IMR-90 (cell line): ENCODE measurements at places on chromosomes 7 and 10. TPM values are rescaled to one million over a fixed set of nuclear protein-coding genes. Genes with fewer than 3 reads are reported as not detected.

GRCh38 chr7:7889791-7890568 is 78.6 kb upstream of the GLCCI1 start:
- peak; percentile 17 for DNase-seq
- no peak overlapping the region for H3K4me3 ChIP-seq
- H3K4me1 ChIP-seq, result no peaks in the 10 kb centered on the region

- H3K4me3 ChIP-seq, result peak overlapping the region; percentile 62
- H3K36me3 ChIP-seq, result no peaks in the 10 kb centered on the region
- H3K4me1 ChIP-seq, result peaks cover 13% of the 10 kb centered on the region
- no peak for DNase-seq
Observed at GRCh38 chr10:13892001-13892491, 305.3 kb downstream of the PRPF18 start.

Gene GIMAP5
- not detected in 2 replicates for total RNA-seq

DNA sequence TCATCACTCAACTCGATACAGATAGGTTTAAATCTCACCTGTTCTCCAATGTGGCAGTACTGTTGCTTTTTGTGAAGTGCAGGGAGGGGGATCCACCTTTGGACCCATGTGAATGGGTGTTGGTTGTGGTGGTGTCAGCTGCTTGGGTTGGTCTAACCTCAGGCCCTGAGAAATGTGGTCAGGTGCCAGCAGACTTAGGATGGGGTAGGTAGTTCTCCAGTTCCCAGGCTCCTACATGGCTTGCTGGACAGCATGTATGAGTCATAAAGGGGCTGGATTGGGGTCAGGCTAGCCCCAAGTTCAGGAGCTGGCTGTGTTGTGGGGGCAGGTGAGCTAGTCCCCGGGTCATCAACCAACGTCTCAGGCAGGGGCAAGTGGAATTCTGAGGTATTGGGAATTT is 472.6 kb upstream of the CNTNAP2 start:
- no peak overlapping the region for H3K27ac ChIP-seq
- H3K36me3 ChIP-seq, result no peaks in the 10 kb centered on the region
- no peaks in the 10 kb centered on the region for H3K4me1 ChIP-seq

Gene KMT2C
- total RNA-seq, result 23.3 and 24.4 TPM in 2 replicates

DNA sequence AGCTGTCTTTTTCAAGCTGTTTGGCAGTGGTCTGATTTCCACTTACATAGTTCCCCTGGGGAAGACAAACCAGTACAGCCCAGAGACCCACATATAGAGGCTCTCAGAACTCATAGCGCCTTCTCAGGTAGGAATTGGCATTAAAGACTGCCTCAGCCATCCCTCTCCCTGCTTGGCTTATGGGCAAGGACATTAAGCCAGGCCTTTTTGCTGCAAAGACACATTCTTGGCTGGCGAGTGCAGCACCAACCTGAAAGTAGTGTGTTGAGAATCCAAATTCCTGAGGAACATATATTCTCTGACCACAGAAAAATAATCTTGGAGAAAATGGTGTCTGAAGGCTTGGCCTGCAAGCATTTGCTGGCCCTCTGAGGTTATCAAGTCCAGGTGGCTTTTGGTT is 39.2 kb upstream of the HPS1 start:
- no peaks in the 10 kb centered on the region for H3K36me3 ChIP-seq
- peaks cover 4% of the 10 kb centered on the region for H3K4me1 ChIP-seq
- H3K4me3 ChIP-seq, result no peak overlapping the region
- no peak overlapping the region for H3K27ac ChIP-seq

Gene VSIR
- total RNA-seq, result 5.0 and 5.3 TPM in 2 replicates

Gene CHAT
- not detected in 2 replicates for total RNA-seq

Gene PAPOLB
- total RNA-seq, result under 0.01 TPM in 2 replicates

DNA sequence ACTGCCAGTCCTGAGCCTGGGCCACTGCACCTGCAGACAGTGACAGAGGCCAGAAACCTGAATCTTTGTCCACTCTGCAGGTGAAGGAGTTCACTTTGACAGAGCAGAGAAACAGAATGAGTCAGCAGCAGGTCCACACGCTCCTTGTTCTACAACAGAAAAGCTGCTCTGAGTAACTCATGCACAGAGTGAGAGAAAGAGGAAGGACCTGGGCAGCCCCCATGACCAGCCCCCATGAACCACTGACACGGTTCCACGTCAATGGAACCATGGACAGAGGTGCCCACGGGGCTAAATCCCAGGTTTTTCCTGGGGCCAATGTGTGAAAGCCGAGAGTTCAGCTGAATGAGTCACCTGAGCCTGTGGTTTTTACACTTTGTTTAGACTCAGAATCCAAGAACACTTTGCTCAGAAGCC is 40.8 kb upstream of the CTBP2 start:
- no peak overlapping the region for H3K27ac ChIP-seq
- peaks cover 26% of the 10 kb centered on the region for H3K27me3 ChIP-seq
- H3K4me1 ChIP-seq, result no peaks in the 10 kb centered on the region; the same call in 1 of the 2 replicates

DNA sequence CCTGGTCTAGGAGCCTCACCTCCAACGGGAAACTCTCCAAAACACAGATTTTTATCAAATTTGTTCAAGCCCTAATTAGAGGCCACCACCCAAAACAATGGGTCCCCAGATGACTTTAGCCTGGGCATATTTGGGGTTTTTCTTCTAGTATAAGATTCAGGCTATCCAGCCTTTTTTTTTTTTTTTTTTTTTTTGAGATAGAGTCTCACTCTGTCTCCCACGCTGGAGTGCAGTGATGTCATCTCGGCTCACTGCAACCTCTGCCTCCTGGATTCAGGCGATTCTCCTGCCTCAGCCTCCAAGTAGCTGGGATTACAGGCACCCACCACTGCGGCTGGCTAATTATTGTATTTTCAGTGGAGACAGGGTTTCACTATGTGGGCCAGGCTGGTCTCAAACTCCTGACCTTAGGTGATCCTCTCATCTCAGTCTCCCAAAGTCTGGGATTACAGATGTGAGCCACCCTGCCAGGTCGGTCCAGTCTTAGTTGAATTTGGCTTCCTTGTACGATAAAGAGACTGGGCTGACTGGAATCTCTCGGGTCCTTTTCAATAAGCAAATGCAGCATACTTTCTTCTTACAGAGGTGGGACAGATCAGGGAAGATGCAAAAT is 91.4 kb upstream of the KLF6 start:
- H3K36me3 ChIP-seq, result no peaks in the 10 kb centered on the region
- no peaks in the 10 kb centered on the region for H3K4me1 ChIP-seq
- H3K27me3 ChIP-seq, result no peaks in the 10 kb centered on the region
- no peak overlapping the region for H3K27ac ChIP-seq
- no peak overlapping the region for H3K4me3 ChIP-seq
- no peak for DNase-seq

- no peak overlapping the region for H3K27ac ChIP-seq
- H3K4me3 ChIP-seq, result no peak overlapping the region
- DNase-seq, result no peak
- H3K4me1 ChIP-seq, result no peaks in the 10 kb centered on the region
- no peaks in the 10 kb centered on the region for H3K27me3 ChIP-seq
- H3K36me3 ChIP-seq, result peaks cover 7% of the 10 kb centered on the region
Observed at GRCh38 chr7:120833546-120833945, 24.4 kb downstream of the TSPAN12 start.

Gene AGBL3
- 0.18 and 0.28 TPM in 2 replicates for total RNA-seq

DNA sequence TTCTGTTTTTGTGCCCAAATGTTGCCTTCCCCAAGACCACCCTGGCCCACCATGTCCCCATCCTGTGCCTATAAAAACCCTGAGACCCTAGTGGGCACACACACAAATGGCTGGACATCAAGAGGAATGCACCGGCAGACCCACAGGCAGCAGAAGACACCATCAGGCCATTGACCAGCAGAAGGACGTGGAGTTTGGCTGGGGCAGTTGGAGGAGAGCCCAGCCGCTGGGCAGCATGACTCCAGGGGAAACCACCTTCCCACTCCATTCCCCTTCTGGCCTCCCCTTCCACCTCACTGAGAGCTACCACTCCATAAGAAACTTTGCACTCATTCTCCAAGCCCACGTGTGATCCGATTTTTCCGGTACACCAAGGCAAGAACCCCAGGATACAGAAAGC is 309.2 kb downstream of the CAMK1D start:
- no peaks in the 10 kb centered on the region for H3K36me3 ChIP-seq
- H3K4me1 ChIP-seq, result no peaks in the 10 kb centered on the region
- H3K27ac ChIP-seq, result no peak overlapping the region
- no peak overlapping the region for H3K4me3 ChIP-seq
- DNase-seq, result no peak

DNA sequence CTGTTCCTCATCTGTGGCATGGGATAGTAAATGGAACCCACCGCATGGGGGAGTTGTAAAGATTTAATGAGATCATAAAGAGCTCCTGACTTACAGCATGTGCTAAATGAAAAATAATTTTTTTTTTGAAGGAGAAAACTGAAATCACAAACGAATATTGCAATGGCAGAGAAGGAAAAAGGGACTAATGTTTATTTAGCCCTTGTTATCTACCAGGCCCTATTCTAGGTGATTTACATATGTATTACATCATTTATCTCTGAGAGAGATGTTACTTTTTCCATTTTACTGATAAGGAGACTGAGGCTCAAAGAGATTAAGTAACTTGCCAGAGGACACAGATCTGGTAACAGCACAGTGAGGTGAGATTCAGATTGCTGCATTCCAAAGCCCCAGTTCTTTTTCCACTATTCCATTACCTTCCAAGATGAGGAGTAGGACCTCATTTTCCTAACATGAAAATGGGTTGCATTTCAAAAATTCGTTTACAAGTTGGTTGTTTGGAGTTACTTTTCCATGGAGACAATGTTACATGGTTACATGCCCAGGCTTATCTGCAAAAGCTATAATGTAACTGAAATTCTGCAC is 28.6 kb downstream of the VCL start:
- H3K4me3 ChIP-seq, result no peak overlapping the region
- DNase-seq, result no peak
- H3K27me3 ChIP-seq, result no peaks in the 10 kb centered on the region
- H3K4me1 ChIP-seq, result peaks cover 21% of the 10 kb centered on the region

- peak overlapping the region; percentile 90 for H3K27ac ChIP-seq
- peak; percentile 36 for DNase-seq
- peak overlapping the region; percentile 83 for H3K4me3 ChIP-seq
- H3K4me1 ChIP-seq, result peaks cover 5% of the 10 kb centered on the region
Observed at GRCh38 chr7:44796034-44796503, 412 bp upstream of the PPIA start.

GRCh38 chr10:61941202-61941681 is 39.7 kb downstream of the ARID5B start:
- no peak for DNase-seq
- no peak overlapping the region for H3K27ac ChIP-seq
- peaks cover 22% of the 10 kb centered on the region for H3K4me1 ChIP-seq

Gene OPN1SW
- not detected in 2 replicates for total RNA-seq

Gene ENTPD1
- under 0.01 TPM in 1 of 2 replicates, not detected in the other for total RNA-seq

- H3K4me1 ChIP-seq, result peaks cover 35% of the 10 kb centered on the region
- peak overlapping the region; percentile 91 for H3K27ac ChIP-seq
- no peaks in the 10 kb centered on the region for H3K27me3 ChIP-seq
- no peak overlapping the region for H3K4me3 ChIP-seq
- H3K36me3 ChIP-seq, result 0 out of 2 replicates have a peak, but pooled peaks cover 7% of the 10 kb centered on the region
- peak; percentile 73 for DNase-seq
Observed at GRCh38 chr10:93437946-93438612, 44.1 kb downstream of the MYOF start.

Gene CTAGE6
- total RNA-seq, result under 0.01 and 0.18 TPM in 2 replicates

DNA sequence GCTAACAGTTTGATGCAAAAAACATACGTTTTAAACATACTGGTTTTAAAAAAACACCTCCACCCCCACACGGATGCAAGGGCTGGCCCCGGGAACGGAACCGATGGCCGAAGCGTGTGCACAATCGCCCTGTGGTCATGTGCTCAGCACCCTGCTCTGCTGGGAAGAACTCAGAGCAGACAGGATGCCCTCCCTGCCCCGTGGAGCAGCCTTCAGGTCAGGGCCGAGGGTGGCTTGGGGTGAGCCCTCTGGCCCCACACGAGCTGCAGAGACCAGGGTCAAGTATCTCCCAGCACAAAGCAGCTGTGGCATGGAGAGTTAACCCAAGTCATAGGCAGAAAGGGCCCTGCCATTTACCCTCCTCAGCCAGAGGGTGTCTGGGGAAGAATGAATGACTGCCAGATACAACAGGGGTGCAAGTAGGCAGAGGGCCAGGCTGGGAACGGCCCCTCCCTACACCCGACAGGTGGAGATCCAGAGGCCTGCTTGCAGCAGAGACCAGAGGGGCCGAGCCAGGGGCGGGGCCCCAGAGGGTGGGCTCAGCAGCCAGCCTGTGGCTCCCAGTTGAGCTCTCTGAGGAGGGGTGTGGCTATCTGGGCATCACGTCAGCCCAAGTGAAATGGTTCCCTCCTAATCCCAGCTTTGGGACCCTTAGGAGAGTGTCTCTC is 56.8 kb downstream of the ZRANB1 start:
- H3K36me3 ChIP-seq, result peaks cover 66% of the 10 kb centered on the region
- H3K27me3 ChIP-seq, result no peaks in the 10 kb centered on the region
- DNase-seq, result no peak
- peaks cover 32% of the 10 kb centered on the region for H3K4me1 ChIP-seq
- no peak overlapping the region for H3K4me3 ChIP-seq
